ENCODE measurements at places on chromosomes 2 and 18. TPM values are rescaled to one million over a fixed set of nuclear protein-coding genes. Genes with fewer than 3 reads are reported as not detected.

DNA sequence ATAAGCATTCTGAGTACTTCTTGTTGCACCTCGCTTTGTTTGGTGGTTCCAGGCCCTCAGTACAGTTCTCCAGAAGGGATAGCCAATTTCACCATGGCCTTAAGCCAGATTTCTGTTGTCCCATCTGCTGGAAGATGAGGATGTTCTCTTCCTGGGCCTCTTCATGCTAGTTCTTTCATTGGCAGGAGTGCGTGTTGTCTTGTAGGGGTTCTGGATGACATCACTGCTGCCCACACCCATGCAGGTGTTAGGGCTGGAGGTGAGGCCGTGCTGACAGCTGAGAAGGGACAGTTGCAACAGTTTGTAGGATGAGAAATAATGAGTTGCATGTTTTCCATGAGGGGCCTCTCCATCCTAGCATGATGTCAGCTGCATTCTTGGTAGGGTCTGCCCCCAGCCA lies 142.9 kb downstream of the LDLRAD4 start:
- no peak for DNase-seq

The PROKR1 gene
- polyA plus RNA-seq, result 0.06 TPM

The CHRNG gene
- polyA plus RNA-seq, result not detected

DNA sequence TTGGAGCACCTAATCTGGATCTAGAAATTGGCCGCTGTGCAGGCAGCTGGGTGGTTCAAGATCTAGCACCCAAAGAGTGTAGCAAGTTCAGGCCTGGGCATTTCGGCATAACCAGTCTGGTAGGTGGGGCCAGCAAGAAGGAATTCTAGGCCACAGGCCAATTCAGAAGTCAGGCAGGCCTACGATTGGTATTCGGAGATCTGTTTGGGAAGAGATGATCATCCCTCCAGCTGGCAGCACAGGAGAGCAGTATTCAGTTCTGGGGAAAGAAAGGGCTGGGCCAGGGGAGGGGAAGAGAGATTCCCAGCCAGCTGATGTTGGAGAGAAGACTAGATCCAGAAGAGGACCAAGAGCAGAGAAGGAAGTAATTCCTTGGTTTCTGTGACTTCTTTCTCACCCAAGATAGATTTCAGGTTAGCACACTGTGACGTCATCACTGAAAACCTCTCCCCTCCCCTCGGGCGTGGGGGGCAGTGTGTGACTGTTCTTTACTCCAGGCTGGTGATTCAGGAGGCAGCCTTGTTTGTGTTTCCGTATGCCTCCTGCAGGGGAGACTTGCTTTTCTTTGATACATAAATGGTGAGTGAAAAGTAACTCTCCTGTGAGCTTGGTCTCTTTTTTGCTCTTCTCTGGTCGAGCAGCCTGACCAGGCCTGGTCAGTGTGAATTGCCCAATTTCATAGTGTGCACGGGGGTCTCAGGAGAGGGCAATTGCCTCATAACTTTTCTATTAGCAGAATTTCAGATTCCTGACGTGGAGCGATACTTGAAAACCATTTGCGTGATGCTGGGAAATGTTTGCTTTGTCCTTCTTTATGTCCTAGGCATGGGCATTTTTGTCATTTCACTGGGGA lies 61.1 kb downstream of the MEIS1 start:
- DNase-seq, result peak; percentile 64
